Esophagus muscularis mucosa (tissue), 4 donors: ENCODE measurements at places on chromosomes 12 and 14. TPM values are rescaled to one million over a fixed set of nuclear protein-coding genes. Genes with fewer than 3 reads are reported as not detected.

DNA sequence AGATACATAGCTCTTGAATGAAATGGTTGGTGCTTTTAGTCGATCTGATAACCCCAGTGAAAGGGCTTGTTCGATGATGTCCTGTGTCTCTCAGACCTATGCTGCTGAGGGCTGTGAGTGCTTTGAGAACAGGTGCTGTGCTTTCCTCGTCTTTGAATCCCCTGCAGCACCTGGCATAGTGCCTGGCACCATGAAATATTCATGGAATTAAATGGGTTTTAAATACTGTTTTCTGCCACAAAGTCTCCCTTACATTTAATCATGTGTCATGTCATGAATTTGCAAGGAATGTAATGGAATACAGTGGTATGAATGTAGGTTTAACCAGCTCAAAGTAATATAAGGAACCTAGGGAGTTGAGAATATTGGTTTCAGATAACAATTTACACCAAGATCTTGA lies 220.5 kb upstream of the PRICKLE1 start:
- H3K4me1 ChIP-seq, result peaks cover 3% of the 10 kb centered on the region
- DNase-seq, result no peak
- no peaks in the 10 kb centered on the region for H3K27me3 ChIP-seq
- H3K27ac ChIP-seq, result no peak overlapping the region
- H3K4me3 ChIP-seq, result no peak overlapping the region

DNA sequence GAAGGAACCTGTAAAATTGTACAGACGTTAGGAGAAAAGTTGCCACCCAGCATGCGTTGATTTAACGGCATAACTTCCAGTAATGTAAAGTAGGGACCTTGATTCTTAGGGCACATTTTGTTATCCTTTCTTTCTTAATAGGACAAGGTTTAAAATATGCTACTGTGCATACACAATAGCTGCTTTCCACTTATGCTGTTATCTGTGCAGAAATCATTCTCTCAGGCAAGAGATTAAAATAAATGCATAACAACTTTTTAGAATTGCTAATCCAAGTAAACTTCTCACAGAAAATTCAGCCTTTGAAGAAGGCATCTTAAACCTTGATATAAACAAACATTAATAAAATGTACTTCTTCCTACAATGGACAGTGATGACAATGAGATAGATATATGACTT lies 16.0 kb upstream of the PTCSC3 start:
- H3K4me3 ChIP-seq, result no peak overlapping the region
- DNase-seq, result no peak
- no peaks in the 10 kb centered on the region for H3K4me1 ChIP-seq
- H3K27me3 ChIP-seq, result no peaks in the 10 kb centered on the region

DNA sequence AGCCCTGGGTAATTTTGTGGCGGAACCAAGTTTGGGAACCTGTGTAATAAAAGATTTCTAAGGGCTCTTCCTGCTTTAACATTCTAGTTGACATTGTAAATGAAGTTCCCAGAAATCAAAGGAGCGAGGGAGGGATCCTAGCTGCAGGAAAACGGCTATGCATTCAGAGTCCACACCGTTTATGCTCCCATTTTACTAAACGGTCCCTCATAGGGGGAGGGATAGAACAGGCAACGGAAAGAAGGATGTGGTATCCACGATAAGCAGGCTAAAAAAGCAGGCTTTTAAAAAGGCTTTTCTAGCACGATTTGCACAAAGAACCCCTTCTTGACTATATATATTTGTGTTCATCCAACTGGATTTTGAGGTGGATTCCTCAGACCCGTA lies 559 bp downstream of the SYNJ2BP start:
- H3K4me1 ChIP-seq, result peaks cover 26% of the 10 kb centered on the region
- DNase-seq, result no peak
- no peaks in the 10 kb centered on the region for H3K27me3 ChIP-seq
- H3K4me3 ChIP-seq, result peak overlapping the region; percentile 75
- H3K27ac ChIP-seq, result peak overlapping the region; percentile 42

The NPFF gene
- total RNA-seq, result not detected

DNA sequence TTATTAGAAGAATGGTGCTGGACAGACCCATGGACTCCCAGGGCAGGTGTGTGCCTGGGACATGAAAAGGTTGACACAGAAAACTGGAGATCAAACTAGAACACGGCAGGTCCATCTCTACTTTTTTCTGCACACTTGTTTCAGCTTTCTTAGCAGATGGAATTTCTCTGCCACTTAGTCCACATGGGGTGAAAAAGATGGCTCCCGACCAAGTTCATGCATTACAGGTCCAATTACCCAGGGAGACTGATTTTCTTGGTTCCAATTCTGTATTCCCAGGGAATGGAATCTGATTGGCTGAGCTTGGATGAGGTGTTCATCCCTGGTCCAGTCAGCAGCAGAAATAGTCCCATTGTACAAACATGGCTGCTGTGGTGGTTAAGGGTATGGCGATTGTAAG lies 238.9 kb upstream of the SRRM4 start:
- no peaks in the 10 kb centered on the region for H3K4me1 ChIP-seq
- no peak overlapping the region for H3K4me3 ChIP-seq
- H3K36me3 ChIP-seq, result no peaks in the 10 kb centered on the region
- DNase-seq, result no peak
- no peaks in the 10 kb centered on the region for H3K27me3 ChIP-seq

The GLIPR1L2 gene
- total RNA-seq, result 1.3 TPM

The CHGA gene
- 1.2 TPM for total RNA-seq

The KRT6C gene
- not detected for total RNA-seq

DNA sequence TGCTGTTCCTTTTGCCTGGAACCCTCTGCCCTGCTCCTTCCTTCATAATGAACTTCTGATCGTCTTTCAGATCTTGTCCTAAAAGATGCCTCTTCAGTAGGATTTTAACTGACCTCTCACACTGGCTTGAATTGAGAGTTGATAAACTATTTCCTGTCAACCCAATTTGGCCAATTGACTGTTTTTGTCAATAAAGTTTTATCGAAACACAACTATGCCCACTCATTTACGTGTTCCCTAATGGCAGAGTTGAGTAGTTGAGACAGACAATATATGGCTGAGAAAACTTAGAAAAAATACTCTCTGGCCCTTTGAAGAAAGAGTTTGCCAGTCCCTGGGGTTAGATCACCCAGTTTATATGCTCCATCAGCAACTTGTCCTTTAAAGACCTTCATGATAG lies 171.7 kb upstream of the TBX3 start:
- no peaks in the 10 kb centered on the region for H3K27me3 ChIP-seq
- H3K4me3 ChIP-seq, result no peak overlapping the region
- H3K36me3 ChIP-seq, result no peaks in the 10 kb centered on the region
- DNase-seq, result no peak
- H3K27ac ChIP-seq, result no peak overlapping the region

The FOXN4 gene
- not detected for total RNA-seq

DNA sequence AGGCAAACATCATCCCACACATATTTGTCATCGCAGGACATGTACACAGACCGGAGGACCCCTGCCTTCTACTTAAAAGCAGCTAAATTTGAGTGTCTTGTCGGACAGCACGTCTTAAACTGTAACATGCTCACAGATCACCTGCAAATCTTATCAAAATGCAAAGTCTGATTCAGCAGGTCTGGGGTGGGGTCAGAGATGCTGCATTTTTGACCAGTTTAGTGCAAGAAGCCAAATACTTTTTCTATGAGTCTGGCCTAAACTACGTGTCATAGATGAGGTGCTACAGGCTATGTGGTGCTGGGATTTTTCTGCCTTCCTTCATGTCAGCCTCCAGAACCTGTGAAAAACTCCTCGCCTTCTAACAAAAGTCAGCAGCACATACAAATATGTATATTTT lies 178.8 kb upstream of the LHX5 start:
- no peaks in the 10 kb centered on the region for H3K4me1 ChIP-seq
- peaks cover 74% of the 10 kb centered on the region for H3K27me3 ChIP-seq
- H3K27ac ChIP-seq, result no peak overlapping the region
- DNase-seq, result no peak

DNA sequence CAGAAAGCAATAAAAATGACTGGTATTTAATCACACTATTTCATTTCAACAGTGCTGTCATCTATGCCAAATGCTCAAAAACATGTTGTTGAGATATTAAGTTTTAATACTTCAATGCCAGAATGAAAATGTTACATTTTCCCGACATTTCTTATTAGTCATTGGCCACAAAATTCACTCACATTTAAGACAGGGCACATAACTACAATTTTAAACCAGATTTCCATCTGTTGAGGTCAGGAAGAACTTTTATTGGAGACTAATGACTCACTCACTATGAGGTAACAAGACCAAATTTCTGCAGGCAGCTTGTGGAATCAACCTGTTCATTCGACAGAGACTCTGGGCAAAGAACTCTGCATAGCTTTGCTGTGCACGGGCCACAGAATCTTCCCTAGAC lies 36.8 kb downstream of the PPTC7 start:
- H3K4me1 ChIP-seq, result peaks cover 63% of the 10 kb centered on the region
- no peak overlapping the region for H3K4me3 ChIP-seq
- H3K27me3 ChIP-seq, result no peaks in the 10 kb centered on the region
- H3K36me3 ChIP-seq, result peaks cover 18% of the 10 kb centered on the region
- H3K27ac ChIP-seq, result peak overlapping the region; percentile 91
- no peak for DNase-seq

- no peaks in the 10 kb centered on the region for H3K36me3 ChIP-seq
- no peak overlapping the region for H3K27ac ChIP-seq
- no peaks in the 10 kb centered on the region for H3K4me1 ChIP-seq
- H3K4me3 ChIP-seq, result no peak overlapping the region
These were observed 463.9 kb downstream of the GALC start for GRCh38 chr14:87529081-87529480.

The TTC6 gene
- total RNA-seq, result not detected

- H3K36me3 ChIP-seq, result no peaks in the 10 kb centered on the region
- no peak for DNase-seq
- no peak overlapping the region for H3K27ac ChIP-seq
These were observed 11.7 kb upstream of the OSBPL8 start for GRCh38 chr12:76571256-76571655.

DNA sequence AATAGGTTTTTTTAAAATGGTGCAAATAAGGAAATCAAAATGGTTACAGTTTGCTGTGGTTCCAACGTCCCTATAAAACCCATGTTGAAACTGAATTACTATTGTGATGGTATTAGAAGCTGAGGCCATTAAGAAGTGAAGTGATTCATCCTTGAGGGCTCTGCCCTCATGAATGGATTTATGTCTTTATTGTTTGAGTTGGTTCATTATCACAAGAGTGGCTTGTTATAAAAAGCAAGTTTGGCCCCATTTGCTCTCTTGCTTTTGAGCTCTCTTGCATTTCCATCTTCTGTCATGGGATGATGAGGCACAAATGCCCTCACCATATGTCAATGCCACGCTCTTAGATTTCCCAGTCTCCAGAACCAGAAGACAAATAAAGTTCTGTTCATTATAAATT lies 62.3 kb downstream of the PRKD1 start:
- H3K27ac ChIP-seq, result no peak overlapping the region
- no peaks in the 10 kb centered on the region for H3K4me1 ChIP-seq
- H3K27me3 ChIP-seq, result no peaks in the 10 kb centered on the region
- no peak for DNase-seq
- H3K36me3 ChIP-seq, result no peaks in the 10 kb centered on the region

DNA sequence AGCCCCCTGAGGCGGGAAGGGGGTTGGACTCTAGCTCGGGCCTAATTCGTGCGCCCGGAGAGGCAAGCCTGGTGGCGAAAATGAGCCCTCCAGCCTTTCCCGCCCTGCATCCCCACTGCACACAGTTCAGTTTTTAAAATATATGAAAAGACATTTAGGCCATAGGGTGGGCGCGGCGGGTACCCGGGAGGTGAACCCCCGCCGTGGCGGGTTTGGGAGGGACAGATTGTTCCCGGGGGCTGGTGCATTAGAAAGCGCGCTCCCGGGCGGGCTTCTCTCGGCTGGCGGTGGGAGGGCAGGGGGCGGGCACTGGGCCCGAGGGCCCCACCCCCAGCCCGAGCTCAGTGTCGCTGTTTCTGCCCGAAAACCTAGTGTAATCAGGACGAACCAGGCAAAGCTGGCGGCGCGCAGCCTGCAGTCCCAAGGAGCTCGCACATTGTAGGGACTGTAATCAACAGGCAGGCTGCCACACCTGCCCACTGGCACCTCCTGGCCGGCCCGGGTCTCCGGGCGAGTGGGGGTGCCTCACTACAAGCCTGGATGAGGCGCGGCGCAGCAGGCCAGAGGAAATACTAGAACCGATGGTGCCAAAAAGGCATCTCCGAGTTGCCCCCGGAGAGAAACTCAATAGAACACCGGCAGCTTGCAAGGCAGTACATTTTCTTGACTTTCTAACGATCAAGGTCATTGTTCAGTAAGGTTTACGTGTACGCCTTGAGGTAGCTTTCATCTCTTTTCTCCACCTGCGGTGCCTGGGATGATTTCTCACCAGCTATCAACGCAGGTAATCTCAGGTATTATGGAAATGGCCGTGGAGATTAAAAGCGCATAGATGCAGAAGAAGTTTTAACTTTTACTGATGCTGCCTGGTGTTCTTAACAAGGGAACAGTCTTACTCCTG lies 764 bp upstream of the SPTB start:
- H3K27me3 ChIP-seq, result peaks cover 54% of the 10 kb centered on the region
- peak; percentile 68 for DNase-seq
- no peaks in the 10 kb centered on the region for H3K36me3 ChIP-seq
- H3K27ac ChIP-seq, result no peak overlapping the region
- H3K4me1 ChIP-seq, result peaks cover 20% of the 10 kb centered on the region

GRCh38 chr12:59164991-59165718 lies 244.9 kb upstream of the LRIG3 start:
- H3K27me3 ChIP-seq, result no peaks in the 10 kb centered on the region
- DNase-seq, result no peak
- no peak overlapping the region for H3K4me3 ChIP-seq
- no peak overlapping the region for H3K27ac ChIP-seq
- H3K4me1 ChIP-seq, result no peaks in the 10 kb centered on the region

DNA sequence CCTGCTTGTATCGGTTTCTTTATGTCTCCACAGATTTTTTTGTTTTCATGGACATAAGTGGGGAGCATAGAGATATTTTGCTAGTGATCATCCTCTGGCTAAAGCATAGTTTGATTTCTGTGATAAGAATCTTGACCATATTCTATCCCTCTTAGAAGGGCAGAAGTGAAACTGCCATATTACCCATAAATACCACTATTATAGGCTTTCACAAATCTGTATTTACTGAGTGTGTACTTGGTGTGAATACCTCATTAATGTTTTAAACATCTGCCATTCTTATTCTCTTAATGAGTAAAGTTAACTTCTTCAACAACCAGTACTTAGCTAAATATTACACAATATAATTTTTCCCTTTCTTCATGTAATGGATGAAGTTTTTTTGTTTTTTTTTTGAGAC lies 16.1 kb downstream of the WNK1 start:
- H3K4me3 ChIP-seq, result no peak overlapping the region
- H3K27ac ChIP-seq, result no peak overlapping the region
- H3K36me3 ChIP-seq, result no peaks in the 10 kb centered on the region
- peaks cover 34% of the 10 kb centered on the region for H3K4me1 ChIP-seq

The HOXC13 gene
- not detected for total RNA-seq

The CLEC9A gene
- total RNA-seq, result not detected

The PTCSC3 gene
- total RNA-seq, result not detected

- H3K27me3 ChIP-seq, result no peaks in the 10 kb centered on the region
- peak; percentile 96 for DNase-seq
- H3K4me3 ChIP-seq, result peak overlapping the region; percentile 26
- H3K4me1 ChIP-seq, result peaks cover 42% of the 10 kb centered on the region
These were observed 107.5 kb upstream of the ATF7IP start for GRCh38 chr12:14257734-14258574.

The FSCB gene
- 0.11 TPM for total RNA-seq

GRCh38 chr12:4787965-4788364 lies 67.8 kb downstream of the GALNT8 start:
- H3K27me3 ChIP-seq, result no peaks in the 10 kb centered on the region
- H3K4me3 ChIP-seq, result no peak overlapping the region
- DNase-seq, result no peak
- H3K4me1 ChIP-seq, result no peaks in the 10 kb centered on the region

The MORN3 gene
- total RNA-seq, result not detected
